ENCODE measurements at places on chromosomes 5 and 9.
A peak's percentile ranks its signal among the peaks of the same experiment; 100 is the strongest.

GRCh38 chr5:134794082-134794481 is 35.5 kb downstream of the DDX46 start:
- no peak for DNase-seq

DNA sequence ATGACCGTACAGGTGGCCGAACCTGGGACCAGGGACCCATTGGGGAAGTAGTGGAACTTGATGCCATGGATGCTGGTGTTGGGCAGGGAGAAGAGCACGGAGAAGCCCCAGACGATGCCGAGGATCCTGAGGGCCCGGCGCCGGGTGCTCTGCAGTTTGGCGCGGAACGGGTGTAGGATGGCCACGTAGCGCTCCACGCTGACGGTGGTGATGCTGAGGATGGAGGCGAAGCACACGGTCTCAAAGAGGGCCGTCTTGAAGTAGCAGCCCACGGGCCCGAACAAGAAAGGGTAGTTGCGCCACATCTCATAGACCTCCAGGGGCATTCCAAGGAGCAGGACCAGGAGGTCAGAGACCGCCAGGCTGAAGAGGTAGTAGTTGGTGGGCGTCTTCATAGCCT is 585 bp downstream of the NMUR2 start:
- no peak for DNase-seq

DNA sequence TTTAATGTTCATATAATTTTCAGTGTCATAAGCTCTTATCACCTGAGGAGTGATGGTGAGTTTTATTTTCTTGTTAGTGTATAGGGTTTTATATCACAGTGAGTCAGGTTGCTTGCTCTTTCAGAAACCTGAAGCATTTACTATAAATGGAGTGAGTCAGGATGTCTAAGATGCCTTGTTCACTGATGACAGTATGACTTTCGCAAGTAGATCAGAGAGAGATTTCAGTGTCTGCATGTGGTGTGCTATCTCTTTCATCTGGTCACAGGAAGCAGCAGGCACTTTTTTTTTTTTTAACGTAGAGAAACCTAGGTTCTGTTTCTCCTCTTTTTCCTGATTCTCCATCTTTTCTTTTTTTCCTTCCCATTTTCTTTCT is 237.1 kb downstream of the DMRTA1 start:
- no peak for DNase-seq

DNA sequence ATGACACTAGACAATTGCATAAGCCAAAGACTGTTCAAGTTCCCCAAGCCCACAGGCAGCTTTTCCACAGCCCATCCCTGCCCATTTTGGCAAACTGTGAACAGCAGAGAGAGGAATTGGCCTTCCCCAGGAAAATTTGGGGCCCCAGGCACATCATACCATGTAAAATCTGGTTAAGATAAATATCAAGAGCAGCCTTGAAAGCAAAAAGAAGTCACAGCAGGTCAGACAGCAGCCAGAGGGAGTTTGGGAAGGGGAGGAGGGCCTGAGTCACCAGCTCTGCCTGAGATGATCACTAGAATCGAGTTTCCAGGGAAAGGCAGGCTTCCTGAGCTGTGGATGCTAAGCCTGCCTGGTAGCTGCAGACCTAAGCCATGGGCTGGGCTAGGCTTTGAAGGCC is 179.2 kb downstream of the RFK start:
- DNase-seq = no peak

GRCh38 chr5:75236322-75237316 is at the start of gene ANKRD31:
Gene ANKRD31 (minus strand): TSS chr5:75236878. CDS start chr5:75236686, 192 bp downstream.
- DNase-seq = peak; percentile 80

- no peak for DNase-seq
Measured at GRCh38 chr5:98458004-98458403, 315.5 kb upstream of the RGMB start.

- DNase-seq = no peak
Measured at GRCh38 chr5:91281401-91281800, 101.7 kb downstream of the ARRDC3 start.

- DNase-seq = no peak
Measured at GRCh38 chr5:169280696-169281095, 20.2 kb downstream of the SLIT3 start.

- DNase-seq = no peak
Measured at GRCh38 chr5:3194684-3195083, 400.9 kb upstream of the IRX1 start.

GRCh38 chr5:178651046-178651810 is 24.4 kb upstream of the CLK4 start:
- DNase-seq = no peak

DNA sequence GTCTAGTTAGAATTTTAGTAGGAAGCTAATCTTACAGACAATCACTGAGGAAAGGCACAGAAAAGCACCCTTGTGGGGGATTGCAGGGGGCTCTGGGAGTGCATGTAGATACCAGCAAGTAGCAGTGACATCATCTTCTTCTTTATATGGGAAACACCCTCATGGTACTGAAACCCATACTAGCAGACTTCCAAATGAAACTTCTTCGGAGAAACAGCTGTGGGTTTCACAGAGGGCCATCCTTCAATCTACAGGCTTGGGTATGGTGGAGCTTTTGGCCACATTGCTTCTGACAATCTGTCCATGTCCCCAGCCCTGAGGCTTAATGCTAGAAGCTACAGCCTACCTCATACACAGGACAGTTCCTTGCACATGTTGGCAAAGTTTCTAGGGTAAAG is 165.2 kb upstream of the NFIB start:
- no peak for DNase-seq

GRCh38 chr5:17229313-17229712 is 11.9 kb downstream of the BASP1 start:
- no peak for DNase-seq

DNA sequence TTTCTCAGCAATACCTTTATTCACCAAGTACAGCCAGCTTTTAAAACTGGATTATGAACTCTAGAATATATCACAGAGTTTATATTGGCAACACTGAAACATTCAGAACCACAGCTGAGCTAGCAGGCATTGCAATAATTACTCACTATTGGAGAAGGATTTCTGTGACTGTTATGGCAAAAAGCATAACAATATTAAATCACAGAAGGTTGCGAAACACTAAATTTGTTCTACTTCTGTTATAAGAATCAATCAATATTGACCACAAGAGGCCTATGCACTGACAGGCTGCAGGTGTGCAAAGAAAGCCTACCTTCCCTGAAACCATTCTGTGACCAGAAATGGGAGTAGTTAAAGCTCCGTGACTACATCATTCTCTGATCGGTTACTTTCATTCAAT is 59.2 kb downstream of the AP3B1 start:
- DNase-seq = no peak

GRCh38 chr9:135010921-135011320 is 76.5 kb upstream of the OLFM1 start:
- no peak for DNase-seq

DNA sequence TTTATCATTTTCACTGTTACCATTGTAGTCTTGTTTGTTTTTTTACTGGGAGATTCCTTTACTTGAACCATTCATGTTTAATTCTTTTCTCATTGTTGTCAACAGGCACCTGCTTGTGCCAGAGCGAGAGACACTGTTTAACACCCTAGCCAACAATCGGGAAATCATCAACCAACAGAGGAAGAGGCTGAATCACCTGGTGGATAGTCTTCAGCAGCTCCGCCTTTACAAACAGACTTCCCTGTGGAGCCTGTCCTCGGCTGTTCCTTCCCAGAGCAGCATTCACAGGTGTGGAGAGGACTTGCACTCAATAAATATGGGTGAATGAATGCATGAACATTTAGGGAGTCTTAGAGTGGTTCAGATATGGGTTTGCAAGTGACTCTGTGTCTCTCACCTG is 37.5 kb downstream of the NUP214 start:
- DNase-seq = no peak

DNA sequence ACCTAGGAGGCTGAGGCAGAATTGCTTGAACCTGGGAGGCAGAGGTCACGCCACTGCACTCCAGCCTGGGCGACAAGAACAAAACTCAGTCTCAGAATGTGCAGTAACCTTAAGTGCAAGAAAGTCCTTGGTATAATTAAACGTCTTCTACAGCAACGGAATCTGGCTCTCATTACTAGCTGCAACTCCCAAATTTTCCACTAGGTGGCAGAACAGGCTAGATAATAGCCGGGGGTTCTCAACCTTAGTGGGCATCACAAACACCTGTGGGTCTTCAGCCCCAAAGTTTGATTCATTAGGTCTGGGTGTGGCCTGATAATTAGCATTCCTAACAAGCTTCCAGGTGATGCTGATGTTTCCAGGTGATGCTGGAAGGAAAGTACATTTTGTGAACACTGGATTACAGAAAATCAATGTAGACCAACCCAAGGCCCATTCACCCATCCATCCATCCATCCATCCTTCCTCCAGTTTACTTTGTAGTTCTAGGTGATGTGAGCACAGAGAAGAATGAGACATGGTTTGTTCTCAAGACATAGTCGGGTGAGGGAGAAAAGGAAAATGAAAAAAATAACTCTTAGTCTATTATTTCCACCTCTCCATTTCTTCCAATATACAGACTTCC is 37.3 kb downstream of the FBXW2 start:
- DNase-seq = no peak

GRCh38 chr9:111843971-111844370 is 49.2 kb upstream of the SHOC1 start:
- DNase-seq = no peak

DNA sequence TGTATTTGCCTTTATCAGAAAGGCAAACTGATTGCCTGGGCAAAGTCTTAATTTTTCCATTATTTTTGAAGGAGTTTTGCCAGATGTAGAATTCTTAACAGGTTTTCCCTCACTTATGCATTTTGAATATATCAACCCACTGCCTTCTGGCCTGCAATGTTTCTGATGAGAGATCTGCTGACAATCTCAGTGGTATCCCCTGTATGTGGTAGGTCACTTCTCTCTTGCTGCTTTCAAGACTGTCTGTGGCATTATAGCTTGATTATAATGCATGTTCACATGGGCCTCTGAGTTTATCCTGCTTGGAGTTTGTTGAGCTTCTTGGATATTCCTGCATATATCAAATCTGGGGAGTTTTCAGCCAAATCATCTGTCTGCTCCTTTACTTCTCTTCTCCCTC is 82.2 kb downstream of the HABP4 start:
- DNase-seq = no peak

- DNase-seq = no peak
Measured at GRCh38 chr9:95296761-95297160, 20.7 kb downstream of the FANCC start.

DNA sequence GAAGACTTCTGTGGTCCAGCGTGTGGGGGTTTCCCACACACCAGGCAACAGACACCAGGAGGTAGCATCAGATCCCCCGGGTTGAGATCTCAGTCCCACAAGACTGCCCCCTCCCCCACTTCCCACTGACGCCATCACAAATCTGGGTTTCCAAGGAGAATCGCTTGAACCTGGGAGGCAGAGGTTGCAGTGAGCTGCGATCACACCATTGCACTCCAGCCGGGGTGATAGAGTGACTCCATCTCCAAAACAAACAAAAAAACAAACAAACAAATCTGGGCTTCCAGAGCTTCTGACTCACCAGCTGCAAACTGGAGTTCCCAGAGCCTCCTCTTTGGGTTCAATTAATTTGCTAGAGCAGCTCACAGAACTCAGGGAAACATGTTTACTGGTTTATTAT is 4.7 kb upstream of the GBGT1 start:
- no peak for DNase-seq

GRCh38 chr9:133189826-133190225 is 19.2 kb downstream of the OBP2B start:
- no peak for DNase-seq

DNA sequence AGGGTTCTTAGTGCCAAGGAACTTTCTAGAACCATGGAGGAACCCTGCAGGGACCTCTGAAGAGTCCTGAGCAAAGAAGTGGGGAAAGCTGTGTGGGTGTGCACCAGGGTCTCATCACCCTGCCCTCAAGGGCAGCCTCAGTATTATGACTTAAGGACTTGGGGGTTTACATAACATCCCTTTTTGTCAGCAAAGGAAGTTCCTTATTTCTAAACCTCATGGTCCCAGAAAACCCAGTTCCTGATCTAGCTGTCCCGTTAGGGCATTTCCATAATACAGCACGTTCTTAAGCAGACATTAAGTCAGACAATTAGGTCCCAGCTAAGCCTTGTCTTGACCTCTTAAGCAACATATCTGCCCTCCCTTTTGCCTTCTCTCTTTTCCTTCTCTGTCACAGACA is 57.3 kb downstream of the DAPK1 start:
- DNase-seq = no peak

DNA sequence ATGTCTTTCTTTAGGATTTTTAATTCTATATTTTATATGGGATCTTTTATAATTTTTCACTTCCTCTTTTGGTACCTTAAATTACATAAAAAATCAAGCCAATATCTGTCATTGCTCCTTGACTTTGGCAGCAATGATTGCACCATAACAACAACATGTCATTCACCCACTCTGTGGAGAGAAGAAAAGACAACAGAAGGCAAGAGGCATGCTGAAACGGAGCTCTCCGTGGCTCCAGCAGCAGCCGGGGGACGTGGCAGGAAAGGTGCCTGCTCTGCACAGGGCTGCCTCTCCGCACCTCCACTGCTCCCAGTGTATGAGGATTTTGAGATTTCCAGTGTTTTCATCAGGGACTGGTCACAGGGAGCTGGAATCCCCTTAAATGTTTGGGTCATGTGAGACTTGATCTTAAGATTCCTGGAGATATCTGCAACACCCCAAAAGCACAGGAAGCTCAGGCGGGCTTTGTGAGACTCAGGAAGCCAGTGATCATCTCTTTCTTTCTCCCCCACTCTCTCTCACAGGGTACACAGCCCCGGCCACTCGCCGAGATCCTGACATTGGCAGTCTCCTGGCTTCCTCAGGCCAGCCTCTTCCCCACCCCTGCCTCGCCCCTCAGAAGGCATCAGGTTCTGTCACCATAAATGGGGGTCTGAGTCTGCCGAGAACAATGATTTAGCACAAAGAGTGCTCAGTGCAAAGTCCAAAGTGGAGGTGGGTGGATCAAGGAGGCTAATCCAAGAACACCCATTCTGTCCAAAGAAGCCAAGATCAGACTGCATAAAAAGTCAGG is 74.6 kb downstream of the ACTL7B start:
- DNase-seq = no peak
